Foreskin fibroblast (primary cell): ENCODE measurements at places on chromosomes 2 and 18.
A peak's percentile ranks its signal among the peaks of the same experiment; 100 is the strongest.

DNA sequence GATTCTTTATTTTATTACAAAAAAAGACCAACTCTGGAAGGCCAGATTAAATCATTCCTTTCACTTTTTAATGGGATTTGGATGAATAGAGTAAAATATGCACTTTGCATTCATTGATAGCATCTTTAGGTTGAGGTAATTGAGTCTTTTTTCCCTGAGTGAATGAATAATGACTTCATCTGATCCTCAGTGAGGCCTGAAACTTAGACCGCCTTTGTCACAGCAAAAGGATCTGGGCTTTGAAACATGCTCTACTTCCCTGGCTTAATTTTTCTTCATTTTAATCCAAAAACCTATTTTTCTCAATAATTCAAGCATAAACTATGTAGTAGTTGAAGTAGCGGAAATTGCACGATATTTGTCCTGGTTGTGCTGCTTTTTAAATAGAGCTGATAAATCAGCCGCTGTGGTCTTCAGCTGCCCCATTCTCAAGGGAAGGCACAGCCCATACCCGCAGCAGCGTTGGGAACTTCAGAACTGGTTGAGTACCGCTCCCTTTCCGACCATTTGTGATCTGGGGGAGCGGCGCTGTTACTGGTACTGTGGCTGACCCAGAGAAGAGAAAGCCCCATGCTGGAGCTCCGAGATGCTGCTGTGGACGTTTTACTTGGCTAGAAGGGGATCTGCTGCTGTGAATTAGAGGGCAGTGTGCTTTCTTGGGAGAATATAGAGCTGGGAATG is 145.3 kb upstream of the NFATC1 start:
- no peak for DNase-seq

- peak; percentile 79 for DNase-seq
Observed at GRCh38 chr2:167212014-167212648, 323.9 kb downstream of the XIRP2 start.

DNA sequence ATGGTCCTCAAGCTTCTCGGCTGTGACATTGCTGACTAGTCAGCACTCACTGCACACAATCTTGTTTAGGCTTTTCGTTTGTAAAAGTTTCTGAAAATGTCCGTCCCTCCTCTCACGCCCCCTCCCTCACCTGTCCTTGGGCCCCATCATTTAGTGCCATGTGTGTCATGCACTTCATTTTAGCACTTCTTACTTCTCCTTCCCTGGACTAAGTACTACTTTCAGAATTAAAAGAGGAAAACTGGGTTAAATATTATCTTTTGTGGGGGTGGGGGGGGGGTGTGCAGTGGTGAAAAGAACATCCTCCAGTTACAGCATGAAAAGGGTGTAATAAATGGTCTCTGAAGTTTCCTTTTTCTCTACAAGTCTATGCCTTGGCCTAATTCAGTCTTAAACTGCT is 182.0 kb upstream of the SP5 start:
- DNase-seq, result no peak

DNA sequence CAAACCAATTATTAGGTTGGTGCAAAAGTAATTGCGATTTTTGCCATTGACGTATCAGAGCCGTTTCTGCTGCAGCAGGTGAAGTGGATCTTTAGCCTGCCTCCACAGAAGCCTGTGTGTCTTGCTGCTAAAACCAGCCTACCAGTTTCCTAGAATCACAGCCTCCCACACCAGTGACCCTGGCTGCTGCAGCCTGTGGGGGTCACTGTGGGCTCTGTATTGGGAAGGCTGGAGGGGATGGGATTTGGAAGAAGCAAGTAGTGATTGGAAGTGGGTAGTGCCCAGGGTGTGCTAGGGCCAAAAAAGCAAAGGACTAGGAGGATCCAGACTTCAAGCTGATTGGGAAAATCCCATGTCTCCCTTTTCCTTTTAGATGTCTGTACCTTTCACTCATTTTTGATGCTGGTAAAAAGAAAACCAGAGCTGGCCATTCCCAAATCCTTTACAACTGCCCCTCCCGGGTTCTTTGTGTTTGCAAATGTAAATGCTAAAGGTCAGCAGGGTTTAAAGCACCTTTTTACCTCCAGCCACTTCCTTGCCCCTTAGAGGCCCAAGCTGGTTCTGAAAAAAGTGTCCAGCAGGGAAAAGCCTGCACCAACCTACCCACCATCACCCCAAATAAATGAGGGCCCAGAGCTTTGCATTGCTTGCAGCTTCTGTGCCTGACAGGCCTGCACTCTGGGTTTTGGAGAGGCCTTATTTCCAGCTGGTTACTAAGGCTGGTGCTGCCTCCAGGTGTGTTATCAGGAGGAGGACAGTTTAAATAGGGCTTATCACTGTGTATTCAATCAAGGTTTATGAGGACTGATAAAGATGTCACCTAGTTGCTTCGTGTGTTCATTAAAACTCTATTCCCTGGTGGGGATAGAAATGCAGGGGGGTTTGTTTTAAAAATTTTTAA is 172.0 kb downstream of the MIB1 start:
- DNase-seq, result no peak

DNA sequence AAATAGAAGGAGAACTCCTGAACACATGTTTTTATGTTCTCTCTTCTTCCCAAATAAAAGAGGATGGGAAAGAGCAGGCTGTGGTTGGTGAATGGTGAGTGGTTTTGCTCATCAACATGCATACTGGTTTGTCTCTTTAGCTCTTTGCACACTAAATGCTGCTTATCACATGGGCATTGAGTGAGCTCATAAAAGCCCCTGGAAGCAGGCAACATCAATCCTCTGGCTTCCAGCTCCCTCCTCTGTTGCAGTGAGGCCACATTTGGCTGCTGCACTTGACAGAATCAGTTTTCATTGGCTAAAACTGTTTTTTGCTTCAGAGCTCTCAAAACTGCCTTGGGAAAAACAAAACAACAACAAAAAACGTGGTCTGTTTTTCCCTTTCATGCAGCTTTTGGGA is 1308.2 kb upstream of the NRXN1 start:
- DNase-seq, result peak; percentile 15

GRCh38 chr2:157269922-157270321 is 12.4 kb downstream of the GALNT5 start:
- no peak for DNase-seq

- no peak for DNase-seq
Observed at GRCh38 chr18:48702346-48703027, 163.7 kb downstream of the CTIF start.

DNA sequence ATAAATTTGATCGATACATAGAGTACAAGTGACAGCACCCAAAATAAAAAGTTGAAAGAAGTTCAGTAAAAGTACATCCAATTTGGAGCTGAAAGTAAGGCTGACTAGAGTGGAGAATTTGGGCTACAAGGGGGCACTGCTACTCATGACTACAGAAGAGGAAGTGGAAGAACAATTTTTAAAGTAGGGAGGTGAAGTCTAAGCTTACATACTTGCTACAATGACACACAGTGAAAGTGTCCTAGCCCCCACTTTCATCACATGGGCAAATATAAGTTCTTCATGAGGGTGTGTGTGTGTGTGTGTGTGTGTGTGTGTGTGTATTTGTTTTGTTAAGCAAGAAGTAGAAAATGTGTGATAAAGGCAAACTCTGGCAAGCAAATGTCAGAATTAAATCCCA is 45.7 kb downstream of the MAP3K2 start:
- no peak for DNase-seq

- no peak for DNase-seq
Observed at GRCh38 chr2:15031745-15032240, 399.3 kb downstream of the LRATD1 start.

GRCh38 chr18:3234457-3234856 is 13.1 kb upstream of the MYL12A start:
- no peak for DNase-seq

DNA sequence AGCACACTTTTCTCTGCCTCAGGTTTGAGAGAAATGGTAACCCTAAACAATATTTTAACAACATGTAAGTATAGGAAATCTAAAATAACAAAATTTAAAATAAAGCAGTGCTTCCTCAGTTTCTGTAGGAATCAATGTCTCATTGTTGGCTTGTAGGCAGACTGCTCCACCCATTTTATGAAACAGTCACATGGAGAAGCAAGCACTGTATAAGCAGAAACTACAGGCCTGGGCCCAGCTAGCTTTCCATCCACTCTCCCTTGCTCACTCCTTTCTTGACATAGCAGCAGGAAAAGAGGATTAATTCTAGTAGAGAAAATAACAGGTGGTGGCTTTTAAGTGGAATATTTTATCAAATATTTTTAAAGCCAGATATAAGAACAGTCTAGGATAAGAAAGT is 97.2 kb downstream of the PLEKHM3 start:
- DNase-seq, result no peak
